ENCODE measurements at places on chromosomes 5 and 9.

DNA sequence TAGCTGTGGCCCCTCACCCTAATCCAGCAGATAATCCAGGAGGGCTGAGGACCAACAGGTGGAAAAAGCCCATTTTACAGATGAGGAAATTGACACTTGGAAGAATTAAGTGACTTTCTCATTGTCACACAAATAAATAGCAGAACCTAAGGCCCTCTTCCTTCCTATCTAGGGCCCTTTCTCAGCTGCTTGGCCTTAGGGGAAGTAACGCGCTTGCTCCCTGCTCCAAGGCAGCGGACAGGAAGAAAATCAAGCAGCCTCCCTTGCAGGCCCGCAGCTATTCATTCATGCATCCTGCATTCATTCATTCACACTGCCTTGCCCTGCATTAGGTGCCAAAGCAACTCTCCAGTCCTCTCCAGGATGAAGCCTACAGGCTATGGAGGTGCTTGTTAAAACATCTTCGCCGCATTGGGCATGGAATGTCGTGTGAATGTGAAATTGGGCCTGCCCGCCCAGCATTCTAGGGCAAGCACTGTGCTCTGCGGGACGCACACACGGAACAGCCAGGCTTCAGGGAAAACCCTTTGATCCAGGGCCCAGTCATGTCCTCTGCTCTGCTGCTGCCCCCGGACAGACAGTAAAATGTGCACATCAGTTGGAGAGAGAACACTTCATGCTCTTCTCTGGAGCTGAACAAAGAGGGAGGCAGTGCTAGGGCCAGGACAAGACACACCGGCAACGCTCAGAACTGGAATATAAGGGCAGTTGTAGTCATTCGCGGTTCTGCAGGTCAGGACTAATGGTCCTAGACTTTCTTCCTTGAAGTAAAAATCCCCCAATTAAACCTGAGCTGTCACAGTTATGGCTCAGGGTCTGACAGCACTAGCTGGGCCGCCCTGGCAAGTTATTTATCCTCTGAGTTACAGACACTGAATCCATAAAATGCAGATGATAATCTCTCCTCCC is 166.0 kb downstream of the COL23A1 start:
- no peaks in the 10 kb centered on the region for H3K36me3 ChIP-seq
- H3K4me3 ChIP-seq: no peak overlapping the region
- H3K27ac ChIP-seq: no peak overlapping the region
- H3K27me3 ChIP-seq: no peaks in the 10 kb centered on the region
- no peak for DNase-seq

DNA sequence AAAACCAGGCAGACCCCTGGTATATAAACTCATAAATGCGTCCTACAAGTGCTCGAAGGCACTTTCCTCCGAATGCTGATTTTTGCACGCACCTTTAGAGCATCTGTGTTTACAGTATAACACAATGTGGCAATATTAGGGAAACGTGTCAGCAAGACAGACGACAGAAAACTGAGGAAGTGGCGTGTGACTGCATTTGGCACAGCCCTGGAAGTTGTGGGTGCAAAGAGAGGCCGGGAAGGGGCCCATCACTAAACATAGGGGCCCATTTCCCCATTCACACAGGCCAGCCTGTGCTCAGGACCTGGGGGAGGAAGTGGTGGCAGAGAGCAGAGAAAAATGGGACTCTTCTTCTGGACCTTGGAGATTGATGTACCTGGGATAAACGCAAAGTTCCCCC is 48.2 kb downstream of the RASGEF1C start:
- H3K4me3 ChIP-seq: no peak overlapping the region
- H3K36me3 ChIP-seq: no peaks in the 10 kb centered on the region
- H3K4me1 ChIP-seq: no peaks in the 10 kb centered on the region

GRCh38 chr5:44862808-44863207 is 54.1 kb downstream of the MRPS30 start:
- no peaks in the 10 kb centered on the region for H3K4me1 ChIP-seq
- H3K27ac ChIP-seq: no peak overlapping the region
- no peaks in the 10 kb centered on the region for H3K36me3 ChIP-seq
- no peak overlapping the region for H3K4me3 ChIP-seq

DNA sequence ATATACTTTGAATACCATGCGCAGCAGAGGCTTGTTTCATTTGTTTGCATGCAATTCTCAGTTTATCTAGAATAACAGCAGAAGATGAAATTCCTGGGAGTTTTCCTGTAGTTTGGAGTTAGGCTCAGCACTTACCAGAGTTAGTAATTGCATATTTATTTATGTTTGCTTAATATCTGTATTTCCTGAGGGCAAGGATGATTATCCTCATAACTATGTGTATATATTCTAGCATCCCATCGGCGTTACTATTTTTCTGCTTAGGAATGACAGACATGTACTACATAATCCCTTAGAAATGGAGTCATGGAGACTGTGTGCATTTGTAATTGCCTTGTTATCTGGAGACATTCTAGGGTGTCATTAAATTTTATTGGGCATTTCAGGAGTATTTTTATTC is 1184.8 kb downstream of the DTWD2 start:
- no peak overlapping the region for H3K27ac ChIP-seq
- no peak overlapping the region for H3K4me3 ChIP-seq
- DNase-seq: no peak
- no peaks in the 10 kb centered on the region for H3K4me1 ChIP-seq
- H3K27me3 ChIP-seq: no peaks in the 10 kb centered on the region

DNA sequence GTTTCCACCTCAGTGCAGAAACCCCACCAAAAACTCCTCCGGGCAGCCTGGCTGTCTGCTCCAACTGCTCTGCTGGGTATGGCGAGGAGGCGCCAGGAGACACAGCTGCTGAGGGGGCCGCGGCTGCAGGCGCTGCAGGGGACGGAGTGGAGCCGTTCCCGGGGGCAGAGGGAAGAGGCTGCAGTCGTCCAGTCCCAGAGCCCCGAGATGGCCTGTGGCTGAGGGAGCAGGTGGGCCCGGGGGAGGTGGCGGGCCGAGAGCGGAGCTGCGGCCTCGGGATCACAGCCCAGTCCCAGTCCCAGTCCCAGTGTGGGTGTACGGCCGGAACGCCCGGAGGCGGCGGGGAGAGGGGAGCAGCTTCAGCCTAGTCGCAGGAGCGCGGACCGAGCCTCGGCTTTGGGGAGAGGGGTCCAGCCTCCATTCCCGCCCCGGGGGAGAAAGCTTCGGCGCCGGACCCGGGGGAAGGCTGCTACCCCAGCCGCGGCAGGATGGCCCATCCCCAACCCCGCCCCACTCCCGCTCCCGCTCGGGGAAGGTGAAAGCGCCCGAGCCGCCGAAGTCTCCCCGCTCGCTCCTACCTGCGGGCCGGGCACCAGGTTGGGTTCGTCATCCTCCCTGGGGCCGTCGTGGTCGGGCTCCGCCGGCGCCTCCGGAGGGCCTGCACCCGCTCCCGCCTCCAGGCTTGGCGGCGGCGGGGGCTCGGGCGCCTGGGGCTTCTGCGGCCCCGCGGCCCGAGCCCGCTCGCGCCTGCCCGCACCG is 513 bp downstream of the FAM193B start:
- peaks cover 24% of the 10 kb centered on the region for H3K36me3 ChIP-seq
- DNase-seq: peak; percentile 31
- peak overlapping the region; percentile 13 for H3K27ac ChIP-seq
- no peaks in the 10 kb centered on the region for H3K27me3 ChIP-seq
- peaks cover 50% of the 10 kb centered on the region for H3K4me1 ChIP-seq

GRCh38 chr5:56696900-56697299 is 118.4 kb upstream of the MAP3K1 start:
- H3K4me3 ChIP-seq: no peak overlapping the region
- H3K27ac ChIP-seq: no peak overlapping the region
- H3K36me3 ChIP-seq: peaks cover 31% of the 10 kb centered on the region
- H3K27me3 ChIP-seq: no peaks in the 10 kb centered on the region
- no peak for DNase-seq
- peaks cover 88% of the 10 kb centered on the region for H3K4me1 ChIP-seq

DNA sequence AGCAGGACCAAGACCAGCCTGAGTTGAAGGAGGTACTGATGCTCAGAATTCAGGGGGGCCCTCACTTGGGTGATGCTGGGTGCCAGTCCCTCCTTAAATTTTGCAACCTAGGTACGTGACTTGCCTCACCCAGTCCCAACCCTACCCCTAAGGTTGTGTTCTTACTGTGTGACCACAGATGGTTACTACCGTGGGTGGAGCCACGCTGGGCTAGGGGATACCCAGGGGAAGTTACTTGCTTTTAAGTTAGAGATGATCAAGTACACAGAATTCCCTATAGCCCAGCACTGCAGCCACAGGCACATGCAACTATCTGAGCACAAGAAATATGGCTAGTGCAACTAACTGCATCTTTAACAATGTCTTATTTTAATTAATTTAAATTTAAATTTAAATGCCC is 32.9 kb downstream of the NXNL2 start:
- no peak for DNase-seq
- no peaks in the 10 kb centered on the region for H3K4me1 ChIP-seq
- H3K4me3 ChIP-seq: no peak overlapping the region
- H3K36me3 ChIP-seq: no peaks in the 10 kb centered on the region

DNA sequence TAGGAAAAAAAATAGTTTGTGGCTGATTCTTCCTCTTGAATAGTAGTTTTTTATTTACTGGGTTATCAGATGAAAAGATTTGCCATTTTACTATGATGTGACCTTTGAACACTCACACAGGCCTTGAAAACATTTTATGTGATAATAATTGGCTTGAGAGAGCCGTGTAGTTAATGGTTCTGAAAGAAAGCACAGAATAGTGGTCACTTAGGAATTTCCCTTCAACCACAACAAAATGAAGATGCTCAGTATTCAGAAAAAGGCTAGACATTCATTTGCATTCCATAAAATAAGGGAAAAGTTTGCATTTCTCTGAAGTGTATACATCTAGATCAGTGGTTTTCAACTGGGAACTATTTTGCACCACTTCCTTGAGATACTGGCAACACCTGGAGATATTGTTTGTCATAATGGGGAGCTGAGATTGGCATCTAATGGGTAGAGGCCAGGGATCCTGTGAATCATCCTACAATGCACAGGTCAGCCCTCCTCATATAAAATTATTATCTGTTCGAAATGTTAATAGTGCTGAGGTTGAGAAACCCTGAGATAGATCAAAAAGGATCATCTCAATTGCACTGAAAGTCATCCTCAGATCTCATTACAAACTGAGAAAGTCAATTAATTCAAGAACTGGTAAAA is 446.4 kb upstream of the CCNG1 start:
- no peaks in the 10 kb centered on the region for H3K4me1 ChIP-seq
- H3K27me3 ChIP-seq: no peaks in the 10 kb centered on the region
- H3K36me3 ChIP-seq: no peaks in the 10 kb centered on the region
- DNase-seq: no peak

DNA sequence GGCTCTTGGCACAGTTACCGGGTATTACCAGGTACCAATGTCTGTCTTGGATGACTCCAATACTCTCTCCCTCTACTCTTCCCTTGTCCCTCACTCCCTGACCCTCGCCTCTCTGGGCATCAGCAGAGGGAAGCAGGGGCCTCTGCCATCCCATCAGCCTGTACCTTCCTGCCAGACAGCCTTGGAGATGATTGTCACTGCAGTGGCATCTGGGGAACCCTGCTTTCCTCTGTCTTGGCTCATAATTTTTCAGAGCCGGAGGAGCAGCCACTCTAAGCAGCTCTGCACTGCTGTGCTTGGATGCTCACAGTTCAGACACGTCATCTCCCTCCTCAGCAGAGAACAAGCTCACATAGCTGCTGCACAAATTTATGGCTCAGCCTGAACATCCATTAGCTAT is 274.1 kb downstream of the SMARCA2 start:
- no peak for DNase-seq
- H3K27me3 ChIP-seq: peaks cover 11% of the 10 kb centered on the region
- H3K36me3 ChIP-seq: no peaks in the 10 kb centered on the region
- H3K4me3 ChIP-seq: no peak overlapping the region
- no peak overlapping the region for H3K27ac ChIP-seq
